ENCODE measurements at places on chromosomes 12 and 14. TPM values are rescaled to one million over a fixed set of nuclear protein-coding genes. Genes with fewer than 3 reads are reported as not detected.

DNA sequence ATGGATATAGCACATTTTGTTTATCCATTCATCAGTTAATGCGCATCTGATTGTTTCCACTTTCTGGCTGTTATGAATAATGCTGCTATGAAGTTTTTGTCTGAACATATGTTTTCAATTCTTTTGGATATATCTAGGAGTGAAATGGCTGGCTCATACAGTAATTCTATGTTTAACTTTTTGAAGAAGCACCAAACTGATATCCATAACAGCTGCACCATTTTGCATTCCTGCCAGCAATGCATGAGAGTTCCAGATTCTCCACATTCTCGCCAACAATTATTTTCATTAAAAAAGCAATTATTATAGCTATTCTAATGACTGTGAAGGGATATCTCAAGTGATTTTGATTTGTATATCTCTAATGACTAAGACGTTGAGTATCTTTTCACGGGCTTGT is 89.9 kb upstream of the PPP4R3A start:
- peaks cover 2% of the 10 kb centered on the region for H3K36me3 ChIP-seq
- H3K27ac ChIP-seq: no peak overlapping the region
- H3K4me3 ChIP-seq: no peak overlapping the region

GRCh38 chr12:52776913-52777395 is at the start of gene KRT76:
Gene KRT76, minus strand, starts transcription at chr12:52777345. Its CDS starts 54 bp downstream, at chr12:52777291.
- no peaks in the 10 kb centered on the region for H3K36me3 ChIP-seq
- no peaks in the 10 kb centered on the region for H3K4me1 ChIP-seq
- no peak within 1 kb of the TSS for H3K4me3 ChIP-seq
- H3K27ac ChIP-seq: no peak within 1 kb of the TSS

GRCh38 chr14:69268763-69269162 is 8.8 kb downstream of the GALNT16 start:
- no peak overlapping the region for H3K4me3 ChIP-seq
- no peaks in the 10 kb centered on the region for H3K36me3 ChIP-seq
- no peaks in the 10 kb centered on the region for H3K4me1 ChIP-seq
- H3K27me3 ChIP-seq: peaks cover under 1% of the 10 kb centered on the region
- no peak for DNase-seq
- no peak overlapping the region for H3K27ac ChIP-seq

The GALNT16 gene
- 0.50 TPM for total RNA-seq

DNA sequence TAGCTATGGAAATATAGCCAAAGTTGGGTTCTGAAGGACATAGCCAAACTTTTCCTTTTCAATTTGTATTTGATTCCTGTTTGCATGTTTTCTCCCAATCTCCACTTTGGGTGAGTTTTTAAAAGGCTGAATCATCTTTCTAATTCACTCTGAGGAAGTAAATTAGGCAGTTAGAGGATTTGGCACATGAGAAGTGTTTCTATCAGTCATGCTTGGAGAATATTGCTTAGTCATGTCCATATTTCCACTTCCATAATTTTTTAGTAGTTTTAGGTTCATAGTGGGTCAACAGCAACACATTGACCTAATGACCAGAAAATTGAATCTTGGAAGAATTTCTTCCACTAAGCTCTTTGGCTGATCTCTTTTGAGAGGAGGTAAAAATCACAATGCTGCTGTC is 21.8 kb downstream of the IRAK3 start:
- no peak for DNase-seq
- H3K27me3 ChIP-seq: peaks cover 42% of the 10 kb centered on the region
- H3K4me3 ChIP-seq: no peak overlapping the region
- no peaks in the 10 kb centered on the region for H3K36me3 ChIP-seq
- peaks cover 5% of the 10 kb centered on the region for H3K4me1 ChIP-seq

GRCh38 chr12:55983232-55983842 is 9.5 kb downstream of the RAB5B start:
- DNase-seq: no peak
- H3K36me3 ChIP-seq: peaks cover 14% of the 10 kb centered on the region
- H3K27ac ChIP-seq: no peak overlapping the region
- no peak overlapping the region for H3K4me3 ChIP-seq
- no peaks in the 10 kb centered on the region for H3K27me3 ChIP-seq

The TAS2R7 gene
- total RNA-seq: not detected

DNA sequence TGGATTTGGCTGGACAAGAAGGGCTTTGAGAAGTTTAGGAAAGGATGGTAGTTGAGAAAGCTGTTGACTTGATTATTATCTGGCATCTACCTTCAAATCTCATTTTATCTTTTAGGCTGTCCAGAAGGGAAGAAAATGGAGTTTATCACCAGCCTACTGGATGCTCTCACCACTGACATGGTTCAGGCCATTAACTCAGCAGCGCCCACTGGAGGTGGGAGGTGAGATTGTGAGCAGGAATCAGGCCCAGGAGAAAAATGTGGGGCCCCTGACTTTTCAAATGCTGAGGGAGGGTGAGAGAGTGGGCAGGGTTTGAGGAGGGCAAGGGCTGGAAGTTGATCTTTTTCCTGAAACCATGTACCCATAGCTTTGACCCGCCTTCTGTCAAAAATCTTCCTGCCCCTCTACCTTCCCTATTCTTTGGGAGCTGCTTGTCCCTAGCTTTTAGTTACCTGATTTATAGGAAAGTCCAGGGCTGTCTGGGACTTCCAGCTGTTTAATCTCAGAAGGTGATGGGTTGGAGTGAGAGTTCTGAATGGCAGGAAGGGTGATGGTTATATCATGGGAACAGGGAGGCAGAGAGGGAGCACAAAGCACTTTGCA is 134.2 kb downstream of the SMOC1 start:
- peak; percentile 26 for DNase-seq
- no peaks in the 10 kb centered on the region for H3K36me3 ChIP-seq
- H3K27me3 ChIP-seq: no peaks in the 10 kb centered on the region
- peaks cover 2% of the 10 kb centered on the region for H3K4me1 ChIP-seq
- no peak overlapping the region for H3K4me3 ChIP-seq
- H3K27ac ChIP-seq: no peak overlapping the region

Data from activated naive CD8-positive, alpha-beta T cell treated with anti-CD3 and anti-CD28 coated beads for 36 hours (primary cell).